Epithelial cell of esophagus (primary cell): ENCODE measurements at places on chromosomes 2 and 18.

GRCh38 chr2:97868986-97869721 lies 126.6 kb downstream of the TMEM131 start:
- peak; percentile 90 for DNase-seq

DNA sequence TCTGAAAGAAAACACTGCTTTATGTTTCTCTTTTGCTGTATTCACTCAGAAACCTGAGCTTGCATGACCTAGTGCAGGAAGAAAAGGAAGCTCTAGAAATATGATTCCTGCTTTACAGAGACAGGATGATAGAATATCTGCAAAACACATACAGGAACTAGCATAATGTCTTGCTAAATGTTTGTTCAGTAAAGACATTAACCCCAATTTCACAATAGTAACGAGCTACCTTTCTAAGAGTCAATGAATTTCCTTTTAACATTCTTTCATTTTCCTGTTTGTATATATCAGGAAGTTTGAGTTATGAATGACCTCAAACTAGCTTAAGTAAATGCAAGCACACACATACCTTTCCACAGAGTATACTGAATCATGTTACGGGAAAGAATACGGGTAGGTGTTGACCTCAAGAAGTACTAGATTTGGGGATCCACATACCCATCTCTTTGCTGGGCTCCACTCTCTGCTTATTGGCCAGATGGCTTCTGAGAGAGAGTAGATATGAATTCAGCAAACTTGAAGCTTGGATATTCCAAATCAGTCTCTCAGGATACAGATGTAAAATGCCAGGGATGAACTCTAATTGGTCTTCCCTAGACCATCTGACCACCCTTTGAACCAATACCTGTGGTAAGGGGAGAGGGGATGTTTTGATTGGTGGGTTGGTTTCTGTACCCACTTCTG lies 18.2 kb upstream of the ACSL3 start:
- peak; percentile 87 for DNase-seq

- DNase-seq: peak; percentile 55
Measured at GRCh38 chr18:22433956-22434355, 16.2 kb upstream of the CTAGE1 start.

- no peak for DNase-seq
Measured at GRCh38 chr2:201546576-201546975, 95.0 kb downstream of the STRADB start.

DNA sequence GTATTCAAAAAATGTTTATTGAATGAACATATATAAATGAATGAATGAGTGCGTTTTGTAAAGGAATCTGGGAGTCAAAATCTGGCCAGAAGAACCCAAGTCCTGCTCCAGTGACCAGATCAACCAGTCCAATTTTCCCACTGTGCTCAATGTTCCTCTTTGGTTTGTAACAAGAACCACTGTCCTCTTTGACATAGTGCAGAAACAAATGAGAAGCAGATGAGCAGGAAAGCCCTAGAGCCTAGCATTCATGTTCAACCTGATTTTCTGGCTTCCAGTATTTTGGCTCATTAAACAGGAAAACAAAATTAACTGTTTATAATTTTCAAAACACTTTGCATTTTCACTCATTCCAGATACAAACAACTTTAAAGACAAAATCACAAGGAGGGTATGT lies 23.2 kb downstream of the FAM124B start:
- no peak for DNase-seq

- DNase-seq: no peak
Measured at GRCh38 chr2:18465979-18466378, 94.5 kb downstream of the RDH14 start.

GRCh38 chr2:29482348-29482747 lies 367.1 kb downstream of the CLIP4 start:
- no peak for DNase-seq

GRCh38 chr2:177622521-177622920 lies 229.9 kb downstream of the AGPS start:
- DNase-seq: no peak

DNA sequence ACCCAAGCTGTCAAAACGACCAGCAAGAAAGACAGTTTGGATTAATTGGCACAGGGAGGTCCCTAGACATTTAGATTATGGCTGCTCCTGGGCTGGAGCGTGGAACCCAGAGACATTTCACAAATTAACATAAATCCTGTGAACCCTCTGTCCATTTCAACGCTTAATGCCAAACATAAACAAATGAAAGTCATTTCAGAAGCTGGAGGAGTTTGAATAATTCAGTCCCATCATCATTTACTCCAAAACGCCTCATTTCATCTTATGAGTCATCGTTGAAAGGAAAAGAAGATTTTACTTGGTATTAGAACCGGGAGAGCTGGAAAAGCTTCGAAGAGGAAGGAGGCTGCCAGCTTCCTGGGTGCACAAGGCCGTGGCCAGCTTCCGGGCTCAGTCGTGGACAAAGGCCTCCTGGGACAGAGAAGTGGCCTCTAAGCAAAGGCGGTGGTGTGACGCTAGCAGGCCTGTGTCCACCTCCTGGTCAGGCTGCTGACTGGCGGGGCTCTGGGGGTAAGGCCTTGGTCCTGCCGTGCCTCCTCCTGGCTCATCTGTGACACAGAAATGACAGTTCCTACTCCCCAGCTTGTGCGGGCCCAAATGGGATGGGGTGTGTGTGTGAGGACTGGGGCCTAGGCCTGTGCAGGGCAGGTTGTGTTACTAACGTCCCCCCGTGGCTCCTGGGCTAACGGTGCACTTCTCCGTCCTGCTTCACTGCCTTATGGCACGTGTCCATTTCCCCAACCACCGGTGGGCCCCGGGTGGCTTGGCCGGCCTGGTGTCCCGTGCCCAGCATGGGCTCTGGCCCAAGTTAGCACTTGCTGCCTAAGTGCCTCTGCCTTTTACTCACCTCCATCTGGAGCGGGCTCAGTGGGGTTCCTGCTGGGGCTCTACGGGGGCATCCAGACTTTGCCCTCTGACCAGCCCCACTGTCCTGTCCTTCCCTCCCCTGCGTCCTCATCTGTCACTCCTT lies 71.6 kb downstream of the RRM2 start:
- no peak for DNase-seq

GRCh38 chr18:6161549-6161948 lies 253.2 kb downstream of the L3MBTL4 start:
- DNase-seq: no peak

DNA sequence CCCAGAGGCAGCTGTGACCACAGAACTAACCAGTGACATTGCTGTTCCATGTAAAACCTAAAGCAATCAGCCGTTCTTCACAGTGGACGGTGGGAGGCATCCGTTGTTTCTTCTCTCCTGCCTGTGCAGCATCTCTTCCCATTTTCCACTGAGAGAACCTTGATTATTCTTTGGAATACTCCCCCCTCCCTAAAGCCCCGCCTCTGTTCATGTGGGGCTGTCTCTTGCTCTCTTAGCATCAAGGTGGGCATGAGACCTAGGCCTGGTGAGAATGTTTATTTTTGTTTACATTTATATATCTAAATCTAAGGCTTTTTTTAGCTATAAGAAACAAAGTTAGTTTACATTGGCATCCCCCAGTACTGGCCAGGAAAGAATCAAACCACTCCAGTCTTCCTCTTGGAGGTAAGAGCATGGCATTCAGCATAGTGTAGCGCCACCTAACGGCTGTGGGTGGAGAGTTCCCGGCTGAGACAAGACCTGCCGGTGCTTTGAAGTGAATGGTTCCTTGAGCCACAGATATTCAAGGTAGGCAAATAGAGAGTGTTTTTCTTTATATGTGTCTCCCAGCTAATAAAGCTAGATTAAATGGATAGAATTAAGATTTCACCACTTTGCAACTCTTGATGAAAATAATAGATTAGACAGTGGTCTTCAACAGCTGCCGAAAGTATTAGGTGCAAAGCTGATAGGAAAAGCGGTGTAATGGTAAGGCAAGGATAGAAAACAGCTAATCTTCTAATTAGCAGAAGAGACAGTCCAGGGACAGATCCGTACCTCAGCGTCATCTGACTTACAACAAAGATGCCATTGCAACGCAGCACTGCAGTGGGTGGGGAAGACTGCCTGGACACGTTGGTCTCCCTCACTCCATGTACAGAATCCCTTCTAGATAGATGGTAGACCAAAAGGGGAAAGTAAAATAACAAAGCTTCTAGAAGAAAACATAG lies 219.6 kb upstream of the RAB12 start:
- DNase-seq: peak; percentile 85

GRCh38 chr18:11859903-11860407 lies 8.7 kb downstream of the CHMP1B start:
- peak; percentile 97 for DNase-seq

- no peak for DNase-seq
Measured at GRCh38 chr2:212473211-212473610, 65.4 kb downstream of the ERBB4 start.

- no peak for DNase-seq
Measured at GRCh38 chr2:20745924-20746555, 76.9 kb downstream of the LDAH start.

- DNase-seq: no peak
Measured at GRCh38 chr2:236302555-236302954, 38.3 kb upstream of the ASB18 start.

GRCh38 chr2:222025881-222026271 lies 272.9 kb downstream of the PAX3 start:
- DNase-seq: no peak

- DNase-seq: no peak
Measured at GRCh38 chr2:23734416-23734815, 192.5 kb downstream of the ATAD2B start.

GRCh38 chr2:37262522-37262921 lies 31.1 kb downstream of the NDUFAF7 start:
- DNase-seq: no peak

- DNase-seq: peak; percentile 37
Measured at GRCh38 chr2:73284296-73285158, at the start of gene FBXO41. TSS of gene FBXO41 (minus strand) at chr2:73284478. CDS start at chr2:73269630, 14,848 bp downstream.

DNA sequence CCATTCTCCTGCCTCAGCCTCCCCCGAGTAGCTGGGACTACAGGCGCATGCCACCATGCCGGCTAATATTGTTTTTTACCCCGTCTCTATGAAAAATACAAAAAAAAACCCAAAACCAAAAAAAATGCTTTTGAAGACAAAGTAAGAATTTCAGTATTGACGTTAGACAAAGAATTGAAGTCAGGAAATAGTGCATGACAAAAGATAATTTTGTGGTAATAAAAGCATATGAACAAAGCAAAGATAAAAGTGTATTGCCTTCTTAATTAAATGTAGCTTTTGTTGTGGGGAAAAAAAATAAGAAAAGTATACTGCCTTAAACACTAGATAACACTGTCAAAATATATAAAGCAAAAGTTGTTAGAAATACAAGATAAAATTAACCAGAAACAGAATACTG lies 86.8 kb downstream of the ANKRD12 start:
- DNase-seq: no peak

DNA sequence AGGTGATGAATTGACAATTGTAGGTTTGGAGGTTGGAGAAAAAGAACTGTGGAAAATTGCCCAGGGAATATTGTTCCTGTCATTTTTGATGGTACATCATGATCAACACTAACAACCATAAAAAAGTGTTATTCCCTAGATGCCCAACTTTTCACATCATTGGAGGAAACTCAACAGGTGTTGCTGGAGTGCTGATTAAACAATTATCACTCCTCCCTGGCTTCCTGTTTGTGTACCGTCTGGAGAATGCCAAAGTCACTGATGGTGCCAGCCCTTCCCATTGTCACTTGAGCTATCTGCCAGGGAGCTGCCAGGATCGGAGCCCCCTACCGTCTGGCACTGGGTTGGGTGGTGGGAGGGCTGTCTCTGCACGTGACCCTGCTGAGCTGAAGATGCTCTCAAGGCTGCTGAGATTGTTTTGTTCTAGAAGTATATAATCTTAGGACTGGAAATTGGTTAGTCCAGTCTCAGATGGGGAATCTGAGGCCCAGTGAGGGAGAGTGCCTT lies 156.9 kb downstream of the PRKCE start:
- DNase-seq: no peak

- no peak for DNase-seq
Measured at GRCh38 chr2:231542136-231542535, 11.9 kb upstream of the NMUR1 start.

GRCh38 chr2:142718576-142719155 lies 158.8 kb upstream of the KYNU start:
- DNase-seq: peak; percentile 41

GRCh38 chr2:42147641-42148274 lies 21.4 kb upstream of the EML4 start:
- no peak for DNase-seq

- no peak for DNase-seq
Measured at GRCh38 chr2:102418421-102418961, 4.5 kb upstream of the IL18RAP start.

- DNase-seq: no peak
Measured at GRCh38 chr2:209900638-209901037, 101.8 kb upstream of the RPE start.
